ENCODE measurements at places on chromosomes 1 and 21.

DNA sequence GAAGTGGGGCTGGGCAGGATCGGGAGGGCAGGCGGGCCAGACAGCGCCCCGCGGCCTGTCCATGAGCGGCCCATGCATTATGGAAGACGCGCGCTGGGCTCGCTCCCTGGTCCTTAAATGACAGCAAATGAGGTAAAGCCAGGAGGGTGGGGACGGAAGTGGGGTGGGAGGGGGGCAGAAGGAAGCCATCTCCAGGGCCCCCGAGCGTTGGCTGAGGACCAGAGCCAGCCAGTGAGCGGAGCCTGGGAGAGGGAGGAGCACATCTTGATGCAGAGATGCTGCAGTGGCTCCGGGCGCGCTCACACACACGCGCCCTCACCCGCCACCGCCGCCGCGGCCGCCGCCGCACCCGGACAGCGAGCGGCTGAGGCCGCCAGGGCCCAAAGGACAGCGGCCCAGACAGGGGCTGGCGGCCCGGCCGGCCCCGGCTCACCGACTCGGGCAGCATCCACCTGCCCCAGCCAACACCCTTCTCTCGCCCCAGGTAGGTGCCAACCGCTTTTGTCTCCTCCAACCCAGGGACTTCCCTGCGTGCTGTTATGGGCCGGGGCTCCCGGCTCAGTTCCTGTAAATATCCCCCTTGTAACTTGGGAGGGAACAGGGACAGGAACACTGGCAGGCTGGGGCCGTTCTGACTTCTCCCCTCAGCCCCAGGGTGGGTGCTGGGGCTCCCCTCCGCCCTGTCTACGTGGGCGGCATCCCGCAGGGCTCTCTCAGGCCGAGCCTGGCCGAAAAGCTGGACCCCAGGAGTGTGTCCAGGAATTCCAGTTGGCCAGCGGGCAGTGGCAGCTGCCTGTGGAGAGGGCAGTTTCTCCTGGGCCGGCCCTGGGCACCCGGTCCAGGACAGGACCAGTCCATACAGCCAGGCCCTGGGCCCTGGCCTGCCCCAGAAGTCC lies at the start of gene CNTN2:
TSS of gene CNTN2 (plus strand) at position 302 of the 896 bp plus-strand sequence. CDS start 9,974 bp downstream, outside the sequence.
- DNase-seq: no peak

DNA sequence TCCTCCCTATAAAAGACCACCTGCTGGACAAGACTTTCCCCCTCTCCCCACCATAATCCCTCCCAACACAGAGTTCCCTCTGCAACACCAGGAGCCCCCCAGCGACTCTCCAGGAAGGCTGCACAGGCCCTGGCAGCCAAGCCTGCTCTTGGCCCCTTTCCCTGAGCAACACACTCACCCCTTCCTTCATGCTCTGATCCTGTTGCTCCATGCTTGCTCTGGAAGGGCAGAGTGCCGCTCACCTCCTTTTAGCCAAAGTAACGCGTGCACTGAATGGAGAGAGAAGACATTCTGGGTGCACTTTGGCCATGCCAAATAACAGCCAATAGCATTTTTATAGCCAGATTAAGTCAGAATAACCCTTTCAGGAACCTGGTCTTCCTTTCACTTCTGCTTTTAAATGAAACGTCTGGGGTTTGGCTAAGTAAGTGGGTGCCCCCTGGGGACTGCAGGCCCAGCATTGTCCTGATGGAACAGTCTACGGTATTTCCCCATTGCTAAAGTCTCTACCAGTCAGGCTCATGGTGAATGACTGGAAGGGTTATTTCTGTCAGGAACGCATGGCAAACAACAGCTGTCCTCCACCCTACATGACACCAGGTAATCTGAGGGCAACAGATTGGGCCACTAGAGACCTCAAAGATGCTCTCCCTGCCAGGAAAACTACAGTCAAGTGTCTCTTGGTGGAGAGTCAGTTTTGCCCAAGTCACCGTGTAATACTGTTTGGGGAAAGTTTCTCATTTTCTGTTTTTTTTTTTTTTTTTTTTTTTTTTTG lies at the start of gene SLC2A5:
TSS of gene SLC2A5 (minus strand) at position 310 of the 775 bp plus-strand sequence. CDS start at position 211, 99 bp downstream.
- no peak for DNase-seq

DNA sequence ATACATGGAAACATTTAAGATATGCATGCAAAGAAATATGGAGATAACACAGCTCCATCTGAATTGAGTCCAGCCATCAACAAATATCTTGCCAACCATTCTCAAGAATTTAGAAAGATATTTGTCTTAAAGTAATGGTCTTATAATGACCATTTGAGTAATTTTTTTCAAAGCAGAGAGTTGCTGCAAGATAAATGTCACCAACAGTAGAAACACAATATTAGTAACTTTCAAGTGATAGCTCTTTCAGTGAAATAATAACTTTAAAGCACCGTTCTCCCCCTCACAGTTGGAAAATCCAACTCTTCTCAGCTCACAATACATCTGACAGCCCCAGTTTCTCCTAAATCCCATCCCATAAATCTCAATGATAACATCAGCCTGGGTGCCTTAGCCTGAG lies 481.0 kb upstream of the ADAMTS5 start:
- no peak for DNase-seq

- no peak for DNase-seq
Measured at GRCh38 chr21:14078746-14079375, 131.9 kb downstream of the LIPI start.

- DNase-seq: no peak
Measured at GRCh38 chr1:173122958-173123852, 72.5 kb upstream of the TNFSF18 start.

DNA sequence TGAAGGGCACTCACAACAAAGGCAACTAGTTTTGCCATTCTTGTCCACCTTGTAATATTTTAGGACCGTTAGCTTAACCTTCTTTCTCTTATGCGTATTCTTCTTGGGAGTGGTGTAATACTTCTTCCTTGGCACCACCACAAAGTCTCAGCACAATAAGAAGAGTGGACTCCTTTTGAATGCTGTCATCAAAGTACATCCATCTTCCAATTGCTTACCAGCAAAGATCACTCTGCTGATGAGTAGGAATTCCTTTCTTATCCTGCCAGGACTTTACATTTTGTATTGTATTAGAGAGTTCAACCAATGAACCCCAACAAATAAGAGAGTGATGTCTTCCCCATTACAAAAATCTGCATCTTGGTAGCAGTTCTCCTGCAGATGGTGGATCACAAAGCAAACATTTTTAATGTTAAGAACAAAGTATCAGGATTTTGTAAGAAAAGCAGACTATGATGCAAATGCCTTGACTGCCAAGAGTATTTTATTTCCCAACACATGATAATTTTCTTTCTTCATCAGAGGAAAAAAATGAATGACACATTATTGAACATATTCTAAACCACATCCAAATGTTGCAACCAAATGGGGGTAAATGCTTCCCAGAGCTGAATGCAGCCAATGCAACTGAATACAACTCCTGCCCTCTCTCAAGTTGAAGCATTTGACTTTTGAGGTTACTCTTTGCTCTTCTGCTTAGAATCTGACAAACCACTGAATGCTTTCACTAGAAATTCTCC lies 5.1 kb upstream of the ARNT start:
- DNase-seq: no peak

DNA sequence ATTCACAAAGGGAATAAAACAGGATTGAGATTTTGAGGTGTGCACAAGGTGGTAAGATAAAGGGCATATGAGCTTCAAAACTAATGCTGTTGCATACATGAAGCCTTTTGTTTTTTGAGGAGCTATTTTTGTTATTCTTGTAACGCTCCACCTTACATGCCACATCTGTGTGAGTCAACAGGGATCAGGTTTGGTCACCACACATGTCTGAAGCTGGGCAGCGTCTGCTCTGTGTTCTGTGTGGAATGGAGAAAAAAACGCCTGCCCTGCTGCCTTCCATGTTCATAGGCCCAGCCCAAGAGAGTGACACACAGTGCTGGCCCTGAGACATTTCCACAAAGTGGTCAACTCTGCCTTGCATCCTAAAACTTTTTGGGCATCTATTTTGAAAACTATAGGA lies 67.7 kb downstream of the MPZL1 start:
- DNase-seq: no peak

- DNase-seq: no peak
Measured at GRCh38 chr1:205251576-205251975, 23.8 kb downstream of the TMCC2 start.

GRCh38 chr1:215889871-215890270 lies 322.8 kb downstream of the KCTD3 start:
- DNase-seq: no peak

DNA sequence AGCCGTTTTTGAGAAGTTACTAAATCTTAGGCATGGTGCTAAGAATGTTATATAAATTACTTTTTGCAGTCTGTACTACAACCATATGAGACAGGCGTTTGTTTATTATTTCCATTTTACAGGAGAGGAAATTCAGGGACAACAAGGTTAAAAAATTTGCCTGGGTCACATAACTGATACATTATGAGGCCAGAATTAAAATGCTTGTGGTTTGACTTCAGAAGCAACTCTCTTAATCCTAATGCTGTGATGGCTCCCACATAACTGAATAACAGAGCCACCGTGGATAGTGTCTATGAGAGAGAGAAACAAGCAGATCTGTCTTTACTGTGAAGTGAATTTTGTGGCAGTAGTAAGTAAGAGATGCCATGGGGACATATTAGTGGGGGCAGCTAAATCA lies 184.9 kb downstream of the NCAM2 start:
- DNase-seq: no peak
